Stimulated activated CD4-positive, alpha-beta T cell treated with anti-CD3 and anti-CD28 coated beads, Interleukin-12 subunit alpha, Interleukin-12 subunit beta, amount 100 ng/mL, for 48 hours (primary cell): ENCODE measurements at places on chromosomes 4 and X.

DNA sequence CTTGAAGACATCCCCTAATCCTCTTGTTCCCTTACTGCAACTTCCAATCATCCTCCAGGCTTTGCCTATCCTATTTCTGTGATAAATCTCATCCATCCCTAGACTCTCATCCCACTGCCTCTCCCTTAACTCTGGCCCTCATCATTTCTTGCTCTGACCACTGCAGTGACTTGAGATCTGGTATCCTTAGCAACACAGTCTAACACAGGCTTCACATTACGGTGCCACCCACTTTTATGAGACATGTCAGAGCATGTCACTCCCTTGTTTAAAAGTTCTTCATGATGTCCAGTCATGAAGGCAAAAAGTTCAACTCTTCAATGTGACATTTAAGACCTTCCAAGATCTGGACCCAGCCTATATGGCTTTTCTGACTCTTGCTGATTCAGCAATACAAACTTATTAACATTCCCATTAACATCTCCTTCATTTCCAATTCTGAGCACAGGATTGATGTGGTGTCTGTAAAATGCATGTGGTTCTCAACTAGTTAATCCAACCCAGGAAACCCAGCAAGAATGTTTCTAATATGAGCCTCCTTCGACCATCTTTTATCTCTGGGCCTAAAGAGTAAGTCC, 64.0 kb downstream of the OR13H1 start:
- no peak for DNase-seq

DNA sequence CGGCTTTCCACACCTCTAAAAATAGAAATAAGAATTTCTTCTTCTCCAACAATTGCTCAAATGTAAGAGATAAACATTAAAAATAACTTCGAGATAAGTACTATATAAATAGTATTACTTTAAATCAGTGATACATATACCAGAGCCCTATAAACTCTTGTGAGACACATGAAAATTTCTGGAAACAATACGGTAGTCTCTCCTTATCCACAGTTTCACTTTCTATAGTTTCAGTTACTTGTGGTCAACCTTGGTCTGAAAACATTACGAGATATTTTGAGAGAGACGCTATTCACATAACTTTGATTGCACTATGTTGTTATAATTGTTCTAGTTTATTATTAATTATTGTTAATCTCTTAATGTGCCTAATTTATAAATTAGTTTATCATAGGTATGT, 101.5 kb upstream of the CXXC4 start:
- no peak for DNase-seq

- DNase-seq, result no peak
These were observed 949.2 kb downstream of the TECRL start for GRCh38 chr4:63460075-63460474.

GRCh38 chr4:472881-473569, 25.9 kb downstream of the ZNF721 start:
- no peak for DNase-seq

DNA sequence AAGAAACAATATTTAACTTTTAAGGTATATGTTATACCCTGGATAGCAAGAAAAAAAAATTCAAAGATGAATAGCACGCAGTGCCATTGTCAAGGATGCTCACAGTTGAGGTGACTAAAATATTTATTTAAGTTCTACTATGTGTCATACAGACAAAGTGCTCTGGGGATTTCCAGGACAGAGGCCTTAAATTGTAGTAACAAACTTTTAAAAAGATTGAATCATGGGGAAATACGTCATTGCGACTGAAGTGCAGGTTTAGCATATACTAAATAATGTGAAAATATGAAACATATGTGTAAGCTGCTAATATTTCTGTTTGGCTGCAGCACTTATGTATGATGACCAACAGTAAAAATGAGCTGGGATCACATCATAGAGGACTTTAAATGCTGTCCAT, 748.0 kb upstream of the PCDH7 start:
- no peak for DNase-seq

DNA sequence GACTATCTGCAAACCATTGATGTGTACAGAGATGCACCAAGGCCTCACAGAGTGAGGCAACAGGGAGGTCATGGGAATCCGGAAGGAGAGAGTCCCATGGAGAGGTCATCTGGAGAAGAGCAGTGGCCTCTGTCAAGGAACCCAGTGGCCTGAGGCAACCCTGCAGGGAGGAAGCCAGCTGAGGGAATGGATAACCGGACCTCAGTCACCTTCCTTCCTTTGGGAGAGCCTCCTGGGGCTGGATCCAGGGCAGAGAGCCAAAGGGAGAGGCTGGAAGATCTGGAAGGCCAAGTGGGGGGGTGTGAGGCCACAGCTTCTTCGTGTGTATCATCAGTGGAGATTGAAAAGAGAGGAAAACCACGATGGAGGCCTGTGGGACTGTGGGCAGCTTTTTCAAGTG, 24.3 kb upstream of the CD38 start:
- DNase-seq, result no peak

DNA sequence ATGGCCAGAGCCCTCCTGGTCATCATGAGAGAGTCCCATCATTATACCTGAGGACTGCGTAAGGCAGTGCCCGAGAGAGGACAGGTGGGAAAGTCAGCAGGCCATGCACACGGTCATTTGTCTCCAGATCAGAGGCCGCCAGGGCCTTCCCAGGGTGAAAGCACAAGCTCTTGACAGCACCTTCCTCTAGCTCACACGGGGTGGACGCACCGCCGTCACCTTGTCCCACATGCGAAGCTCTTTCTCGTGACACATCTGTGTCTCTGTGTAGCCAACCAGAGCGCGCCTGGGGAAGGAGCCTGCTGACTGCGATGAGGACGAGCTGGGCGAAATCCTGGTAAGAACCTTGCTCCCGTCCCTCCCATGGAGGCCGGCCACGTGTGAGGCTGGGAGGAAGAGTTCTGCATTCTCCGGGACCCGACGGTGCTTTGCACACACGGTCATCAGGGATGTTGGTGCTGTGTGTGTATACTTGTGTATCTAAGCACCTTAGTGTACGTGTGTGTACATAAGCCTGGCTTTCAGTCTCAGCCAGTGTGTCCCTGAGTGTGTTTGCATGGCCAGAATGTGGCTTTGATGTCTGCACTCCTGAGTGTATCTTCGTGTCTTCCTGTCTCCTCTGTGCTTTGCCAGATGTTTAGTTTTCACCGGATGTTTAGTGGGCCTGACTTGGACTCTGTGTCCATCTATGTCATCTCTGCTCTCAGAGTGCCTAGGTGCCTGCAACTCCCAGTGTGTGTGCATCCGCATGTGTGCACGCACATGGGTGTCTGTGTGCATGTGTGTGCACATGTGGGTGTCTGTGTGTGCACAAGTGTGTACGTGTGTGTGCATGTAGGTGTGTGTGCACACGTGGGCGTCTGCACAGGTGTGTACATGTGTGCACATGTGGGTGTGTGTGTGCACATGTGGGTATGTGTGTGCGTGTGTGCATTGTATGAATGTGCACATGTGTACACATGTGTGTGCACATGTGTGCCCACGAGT, 15.1 kb downstream of the ATP5ME start:
- DNase-seq, result no peak

DNA sequence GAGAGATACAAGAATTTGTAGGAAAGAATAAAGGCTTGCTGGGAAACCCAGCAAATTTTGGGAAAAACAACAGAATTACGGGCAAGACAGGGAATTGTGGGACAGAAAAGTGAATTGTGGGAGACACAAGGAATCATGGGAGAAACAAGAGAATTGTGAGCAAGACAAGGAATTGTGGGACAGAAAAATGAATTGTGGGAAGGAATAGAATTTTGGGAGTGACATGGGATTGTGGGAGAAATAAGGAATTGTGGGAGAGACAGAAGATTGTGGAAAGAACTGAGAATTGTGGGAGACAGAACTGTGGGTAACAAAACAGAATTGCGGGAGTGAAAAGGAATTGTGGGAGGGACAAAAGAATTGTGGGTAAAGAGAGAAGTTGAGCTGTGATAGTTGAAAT, 1.2 kb upstream of the HCCS start:
- no peak for DNase-seq

- no peak for DNase-seq
These were observed 48.7 kb downstream of the DDX60 start for GRCh38 chr4:168269896-168270295.

DNA sequence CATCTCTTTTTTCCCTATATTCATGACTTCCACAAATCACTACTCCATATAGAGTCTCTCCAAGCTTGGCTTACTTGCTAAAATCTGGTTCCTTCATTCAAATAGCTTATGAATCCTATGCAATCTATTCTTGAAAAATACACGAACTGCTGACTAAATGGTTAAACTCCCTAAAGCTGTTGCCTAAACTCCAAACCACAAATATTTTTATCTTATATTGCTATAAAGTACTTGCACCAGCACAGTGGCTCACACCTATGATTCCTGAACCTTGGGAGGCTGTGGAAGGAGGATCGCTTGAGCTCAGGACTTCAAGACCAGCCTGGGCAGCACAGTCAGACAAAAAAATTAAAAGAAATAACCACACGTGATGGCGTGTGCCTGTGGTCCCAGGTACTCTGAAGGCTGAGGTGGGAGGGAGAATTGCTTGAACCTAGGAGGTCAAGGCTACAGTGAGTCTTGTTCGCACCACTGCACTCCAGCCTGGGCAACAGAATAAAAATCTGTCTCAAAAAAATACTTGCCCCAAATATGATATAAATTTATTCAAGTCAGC, 2.2 kb downstream of the FBXO8 start:
- DNase-seq, result no peak

- DNase-seq, result no peak
These were observed 13.3 kb upstream of the AGA start for GRCh38 chr4:177455561-177455970.

DNA sequence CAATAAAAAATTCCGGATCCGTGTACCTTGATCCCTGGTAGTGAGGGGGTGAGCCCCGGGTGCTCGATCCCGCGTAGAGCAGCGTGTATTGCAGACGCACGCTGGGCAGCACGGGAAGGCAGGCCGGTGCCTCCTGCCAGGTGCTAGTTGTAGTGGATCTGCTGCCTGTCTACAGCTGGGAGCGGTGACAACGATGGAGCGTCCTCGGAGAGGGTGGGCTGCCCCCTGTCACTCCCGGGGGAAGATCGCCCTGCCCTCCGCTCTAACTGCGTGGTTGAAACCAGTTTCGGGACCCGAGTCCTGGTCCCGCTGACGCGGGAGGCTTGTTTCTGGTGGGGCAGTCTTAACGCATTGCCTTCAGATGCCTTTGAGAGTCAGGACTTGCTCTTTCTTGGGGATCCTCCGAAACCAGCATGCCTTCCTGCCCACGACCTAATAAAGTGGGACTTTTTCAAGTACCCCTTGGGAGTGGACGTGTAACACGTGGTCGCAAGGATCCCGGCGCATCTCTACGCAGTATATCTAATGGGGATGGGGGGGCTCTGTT, 2.7 kb upstream of the NKX6-1 start:
- DNase-seq, result no peak

- DNase-seq, result no peak
These were observed 44.8 kb downstream of the SPANXN3 start for GRCh38 chrX:143472347-143472938.

DNA sequence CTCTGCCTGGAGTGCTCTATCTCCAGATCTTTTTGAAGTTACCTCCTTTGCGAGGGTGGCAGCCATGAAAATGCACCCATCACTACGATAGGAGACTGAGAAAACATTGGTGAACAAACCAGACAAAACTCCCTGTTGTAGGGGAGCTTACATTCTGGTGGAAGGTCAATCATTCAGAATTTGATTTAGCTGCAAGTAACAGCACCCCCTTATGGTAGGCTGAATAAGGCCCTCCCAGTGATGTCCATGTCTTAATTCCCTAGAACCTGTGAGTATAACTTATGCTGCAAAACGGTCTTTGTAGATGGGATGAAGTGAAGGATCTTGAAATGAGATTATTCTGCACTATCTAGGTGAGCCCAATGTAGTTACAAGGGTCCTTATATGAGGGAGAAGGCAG, 5.6 kb upstream of the TEC start:
- DNase-seq, result no peak

- DNase-seq, result no peak
These were observed 50.3 kb downstream of the EFNB1 start for GRCh38 chrX:68878977-68879645.

DNA sequence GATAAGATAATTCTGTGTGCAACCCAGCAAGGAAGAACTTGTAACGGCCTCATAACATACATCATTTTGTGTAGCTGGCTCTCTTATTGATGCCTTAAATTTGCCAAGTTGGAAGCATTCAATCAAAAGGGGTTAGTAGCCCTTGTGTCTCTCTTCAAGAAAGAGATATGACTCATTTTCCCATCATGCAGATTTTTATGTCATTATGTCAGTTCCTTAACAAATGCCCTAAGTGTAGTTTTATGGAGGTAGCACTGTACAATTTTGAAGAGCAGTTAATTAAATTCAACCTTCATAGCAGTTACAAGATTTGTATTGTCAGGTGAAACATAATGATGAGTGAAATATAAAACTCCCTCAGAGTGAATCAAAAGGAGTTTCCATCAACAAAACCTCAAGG, 215.6 kb downstream of the GRIA3 start:
- no peak for DNase-seq

GRCh38 chrX:96729053-96729452, 44.4 kb downstream of the DIAPH2 start:
- no peak for DNase-seq

GRCh38 chr4:122602277-122603142, 18.4 kb downstream of the IL21 start:
- no peak for DNase-seq

DNA sequence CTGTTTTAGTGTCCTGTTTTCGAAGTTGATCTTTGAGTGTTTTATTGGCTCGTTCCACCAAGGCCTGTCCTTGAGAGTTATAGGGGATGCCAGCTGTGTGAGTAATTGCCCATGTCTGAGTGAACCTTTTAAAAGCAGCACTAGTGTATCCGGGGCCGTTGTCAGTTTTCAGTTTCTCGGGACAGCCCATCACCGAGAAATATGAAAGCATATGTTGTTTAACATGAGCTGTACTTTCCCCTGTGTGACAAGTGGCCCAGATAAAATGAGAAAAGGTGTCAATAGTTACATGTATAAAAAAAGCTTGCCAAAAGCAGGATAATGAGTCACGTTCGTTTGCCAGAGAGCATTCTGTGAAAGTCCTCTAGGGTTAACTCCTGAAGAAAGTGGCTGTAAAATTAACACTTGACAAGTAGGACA, 48.6 kb upstream of the RASSF6 start:
- no peak for DNase-seq

GRCh38 chrX:8201896-8202331, 30.8 kb upstream of the VCX2 start:
- DNase-seq, result no peak

DNA sequence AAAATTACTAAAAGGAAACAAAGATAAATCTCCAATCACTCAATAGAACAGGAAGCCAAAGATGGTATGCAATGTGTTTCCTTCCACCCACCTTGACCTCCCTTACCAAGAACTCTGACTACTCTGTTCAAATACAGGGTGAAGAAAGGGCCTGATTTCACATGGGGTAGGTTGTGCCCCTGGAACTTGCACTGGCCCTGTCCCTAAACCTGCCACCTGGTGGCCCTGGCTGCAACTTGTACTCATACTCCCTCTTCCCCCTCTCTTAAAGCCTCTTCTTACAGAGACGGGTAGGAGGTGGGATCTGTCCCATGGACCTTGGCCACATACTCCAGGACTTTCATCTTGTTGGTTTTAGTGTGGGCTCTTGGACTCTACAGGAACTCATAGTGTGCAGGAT, 17.3 kb upstream of the TMEM185A start:
- no peak for DNase-seq
